ENCODE measurements at places on chromosomes 6 and 20. TPM values are rescaled to one million over a fixed set of nuclear protein-coding genes. Genes with fewer than 3 reads are reported as not detected.

GRCh38 chr6:79403563-79403962 is 133.7 kb downstream of the LCA5 start:
- no peak for DNase-seq

Gene DACT2
- not detected for total RNA-seq

- DNase-seq, result peak; percentile 52
Measured at GRCh38 chr20:63895952-63896263, 982 bp downstream of the DNAJC5 start.

DNA sequence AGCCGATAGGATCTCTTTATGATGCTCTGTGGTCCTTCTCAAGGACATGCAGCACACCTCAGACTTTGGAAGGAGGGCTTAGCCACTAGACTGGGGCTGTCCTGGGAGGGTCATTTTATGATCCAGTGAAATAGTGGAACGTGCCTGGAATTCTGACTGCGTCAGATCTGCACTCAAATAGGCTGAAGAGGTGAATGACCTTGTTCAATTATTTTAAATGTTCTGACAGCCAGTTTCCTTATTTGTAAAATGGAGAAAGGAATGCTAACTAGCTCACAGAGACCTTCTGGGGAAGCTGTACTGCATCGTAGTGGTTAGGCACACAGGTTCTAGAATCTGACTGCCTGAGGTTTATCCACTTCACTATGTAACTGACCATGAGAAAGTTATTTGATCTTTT is 587.5 kb downstream of the MAFB start:
- DNase-seq, result no peak

DNA sequence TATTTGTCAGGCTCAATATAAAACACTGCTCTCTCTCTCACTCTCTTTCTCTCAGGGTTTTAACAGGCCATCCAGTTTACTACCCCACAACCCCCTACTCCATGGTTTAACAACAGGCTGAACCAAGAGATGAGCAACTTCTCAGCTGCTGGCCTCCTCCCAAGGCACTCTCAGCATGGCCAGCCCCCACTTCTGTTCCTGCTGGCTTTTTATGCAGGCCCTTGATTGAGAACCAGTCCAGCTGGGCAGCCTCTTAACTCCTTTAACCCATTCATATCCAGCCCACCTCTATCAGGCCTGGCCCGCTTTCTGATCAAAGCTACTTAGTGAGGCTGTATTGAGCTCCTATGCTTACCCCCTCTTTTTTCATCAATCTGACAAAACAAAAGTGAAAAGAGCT is 346.8 kb upstream of the POU3F2 start:
- DNase-seq, result no peak

GRCh38 chr20:4329232-4329631 is 313.9 kb upstream of the RNF24 start:
- DNase-seq, result peak; percentile 1

- no peak for DNase-seq
Measured at GRCh38 chr20:8395956-8396355, 263.9 kb downstream of the PLCB1 start.

DNA sequence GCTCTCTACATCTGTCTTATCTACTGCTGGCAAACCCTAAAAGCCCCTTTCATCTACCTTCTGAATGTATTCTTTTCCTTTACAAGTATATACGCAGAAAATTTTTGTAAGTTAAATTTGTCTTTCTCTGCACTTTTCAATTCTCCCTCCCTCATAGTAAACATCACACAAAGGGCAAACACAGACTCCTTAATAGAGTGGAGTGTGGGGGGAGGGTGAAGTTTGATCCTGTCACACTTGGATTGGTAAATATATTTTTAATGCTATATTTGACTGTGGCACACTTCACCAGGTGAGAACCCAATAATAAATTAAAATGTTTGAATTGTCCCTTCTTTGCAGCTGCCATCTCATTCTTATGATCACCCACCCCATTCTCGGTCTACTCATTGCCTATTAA is 33.2 kb upstream of the PAQR8 start:
- no peak for DNase-seq

- DNase-seq, result no peak
Measured at GRCh38 chr6:42709871-42710270, 12.5 kb downstream of the PRPH2 start.

GRCh38 chr20:41040855-41041254 is 12.2 kb downstream of the TOP1 start:
- no peak for DNase-seq

DNA sequence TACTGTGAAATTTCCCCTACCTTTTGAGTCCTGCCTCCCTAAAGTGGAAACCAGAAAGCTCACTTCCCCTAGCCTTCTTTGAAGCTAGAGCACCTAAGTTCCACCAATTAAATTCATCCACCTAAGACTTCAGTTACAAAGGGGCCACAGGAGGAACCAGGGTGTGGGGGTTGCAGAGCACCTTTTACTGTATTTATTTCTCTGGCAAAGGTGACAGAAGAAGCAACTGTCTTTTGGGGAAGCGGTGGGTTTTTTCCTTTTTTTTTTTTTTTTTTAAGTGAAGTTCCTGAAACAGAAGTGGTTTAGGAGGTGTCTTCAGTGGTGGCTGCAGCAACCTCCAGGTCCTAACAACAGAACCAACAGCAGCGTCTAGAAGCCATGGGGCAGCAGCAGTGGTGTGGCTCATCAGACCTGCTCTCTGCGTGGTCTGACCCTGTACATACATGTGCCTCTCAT is 13.1 kb downstream of the PSMB9 start:
- DNase-seq, result no peak

DNA sequence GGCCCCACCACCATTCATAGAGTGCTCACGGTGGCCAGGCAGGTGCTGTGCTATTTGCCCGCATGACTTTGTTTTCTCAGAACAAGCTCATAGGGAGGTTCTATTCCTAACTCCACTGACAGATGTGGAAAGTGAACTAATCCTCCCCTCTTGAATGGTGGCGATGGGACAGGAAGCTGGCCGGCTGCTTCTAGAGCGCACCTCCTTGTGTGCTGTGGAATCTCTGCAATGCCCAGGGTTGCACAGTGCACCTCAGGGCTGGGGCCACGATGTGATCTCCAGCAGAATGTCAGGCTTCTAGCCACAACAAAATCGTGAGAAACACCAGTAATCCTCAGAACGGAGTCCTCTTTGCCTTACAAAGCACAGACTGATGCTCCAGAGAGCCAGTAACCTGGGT is 53.8 kb upstream of the SLC22A23 start:
- DNase-seq, result no peak

GRCh38 chr6:150053450-150053849 is 15.5 kb downstream of the ULBP3 start:
- no peak for DNase-seq

GRCh38 chr6:88141561-88142296 is 24.4 kb downstream of the CNR1 start:
- DNase-seq, result no peak

Gene GTSF1L
- total RNA-seq, result not detected

DNA sequence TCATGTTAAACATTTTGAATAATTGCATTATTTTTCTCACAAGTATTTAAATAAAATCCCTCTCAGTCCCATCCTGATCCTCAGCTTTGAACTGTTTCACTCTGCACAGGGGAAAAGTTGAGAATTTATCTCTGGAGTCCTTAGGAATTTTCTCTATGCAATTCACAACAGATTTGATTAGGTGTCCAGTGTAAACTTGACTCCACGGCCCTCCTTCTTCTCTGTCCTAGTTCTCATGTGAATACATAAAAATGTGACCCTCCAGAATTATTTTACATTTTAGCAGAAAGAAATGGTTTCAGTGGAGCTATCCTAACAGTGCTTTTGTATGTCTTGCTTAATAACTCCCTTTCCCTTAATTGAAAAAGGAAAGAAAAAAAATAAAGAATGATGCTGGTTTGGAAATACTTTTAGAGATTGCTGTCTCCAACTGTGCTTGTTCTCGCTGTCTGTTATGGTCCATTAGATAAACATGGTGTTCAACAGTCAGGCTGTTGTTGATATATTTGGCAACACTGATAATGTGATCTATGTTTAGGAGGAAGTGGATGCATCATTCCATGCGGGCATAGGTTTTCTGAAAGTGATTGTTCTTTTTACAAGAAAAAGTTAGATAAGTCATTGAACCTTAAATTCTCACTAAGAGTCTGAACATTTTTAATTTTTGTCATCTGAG is 599.4 kb upstream of the CITED2 start:
- peak; percentile 85 for DNase-seq

DNA sequence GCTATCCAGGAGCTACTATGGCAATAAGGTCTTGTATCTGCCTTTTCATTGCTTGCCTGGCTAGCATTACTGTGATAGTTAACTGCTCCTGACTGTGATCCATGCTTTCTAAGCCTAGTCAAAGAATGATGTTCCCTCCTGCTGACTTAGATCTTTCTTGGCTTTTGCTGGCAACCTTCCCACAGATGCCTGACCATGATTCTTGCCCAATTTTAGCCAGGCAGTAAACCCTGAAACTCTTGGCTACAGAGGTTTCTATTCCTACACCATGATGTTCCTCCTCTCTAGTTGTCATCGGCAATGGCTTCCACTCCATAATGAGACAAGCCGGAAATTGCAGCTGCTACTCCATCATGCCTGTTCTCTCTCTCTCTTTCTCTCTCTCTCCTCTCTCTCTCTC is 238.1 kb downstream of the HAO1 start:
- no peak for DNase-seq

Gene TEAD3
- 0.68 TPM for total RNA-seq

GRCh38 chr20:16368645-16369292 is 204.5 kb downstream of the KIF16B start:
- DNase-seq, result no peak

Gene MUCL3
- total RNA-seq, result not detected

- peak; percentile 97 for DNase-seq
Measured at GRCh38 chr6:152316024-152316423, 321.1 kb downstream of the SYNE1 start.

DNA sequence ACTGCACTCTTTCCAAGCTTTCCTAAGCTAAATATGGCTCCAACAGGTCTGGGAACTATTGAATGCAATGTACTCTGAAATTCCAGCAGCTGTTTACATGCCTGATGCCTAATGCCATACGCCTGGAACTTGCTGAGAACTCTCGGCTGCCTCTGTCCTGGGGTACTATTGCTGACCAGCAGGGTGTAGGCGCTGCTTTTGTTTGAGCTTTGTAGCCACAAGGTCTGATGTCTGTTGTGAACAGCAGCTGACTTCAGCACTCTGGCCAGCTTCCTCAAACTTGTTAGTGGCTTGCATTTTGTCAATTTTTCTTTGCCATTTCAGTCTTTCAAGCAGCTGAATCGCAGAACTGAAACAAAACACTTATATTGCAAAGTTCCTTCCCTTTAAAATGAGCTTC is 26.7 kb downstream of the SAYSD1 start:
- DNase-seq, result peak; percentile 48

DNA sequence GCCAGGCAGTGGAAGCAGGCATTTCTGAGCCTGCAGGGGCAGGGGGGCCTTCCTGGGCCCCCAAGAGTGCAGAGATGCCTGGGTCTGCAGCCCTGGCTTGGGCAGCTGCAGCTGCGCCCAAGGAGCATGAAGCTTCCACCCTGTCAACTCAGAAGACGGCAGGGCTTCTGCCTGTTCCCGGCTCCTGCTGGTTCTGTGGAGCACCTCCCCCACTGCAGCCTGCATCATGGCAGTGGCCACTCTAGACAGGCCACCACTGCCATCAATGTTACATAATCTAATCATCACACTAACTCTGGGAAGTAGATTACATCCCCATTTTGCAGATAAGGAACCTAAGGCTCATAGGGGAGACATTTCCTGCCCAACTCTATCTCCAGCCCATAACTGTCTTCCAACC is 21.1 kb upstream of the TOP1 start:
- DNase-seq, result no peak

DNA sequence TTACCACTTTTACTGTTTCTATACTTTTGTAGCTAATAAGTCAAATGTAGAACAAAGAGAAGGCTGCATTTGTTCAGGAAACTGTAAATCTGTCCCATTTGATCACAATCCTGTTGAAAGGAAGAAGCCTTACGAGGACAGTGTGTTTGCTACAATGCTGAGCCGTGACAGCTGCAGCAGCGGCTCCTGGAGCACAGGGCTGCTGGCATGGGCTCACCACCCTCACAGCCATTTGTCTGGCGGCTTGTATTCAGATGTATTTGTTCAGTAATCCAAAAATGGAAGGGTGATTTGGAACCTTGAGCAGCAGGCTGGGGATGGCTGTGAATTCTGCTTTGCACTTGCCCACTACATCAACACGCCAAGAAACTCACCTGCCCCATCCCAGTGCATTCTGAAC is 5.7 kb downstream of the TUBB2A start:
- DNase-seq, result no peak

- no peak for DNase-seq
Measured at GRCh38 chr6:72621291-72622093, at the start of gene KCNQ5. KCNQ5 (plus strand) TSS chr6:72622064.

GRCh38 chr20:58362206-58362516 is 26.9 kb upstream of the VAPB start:
- no peak for DNase-seq

DNA sequence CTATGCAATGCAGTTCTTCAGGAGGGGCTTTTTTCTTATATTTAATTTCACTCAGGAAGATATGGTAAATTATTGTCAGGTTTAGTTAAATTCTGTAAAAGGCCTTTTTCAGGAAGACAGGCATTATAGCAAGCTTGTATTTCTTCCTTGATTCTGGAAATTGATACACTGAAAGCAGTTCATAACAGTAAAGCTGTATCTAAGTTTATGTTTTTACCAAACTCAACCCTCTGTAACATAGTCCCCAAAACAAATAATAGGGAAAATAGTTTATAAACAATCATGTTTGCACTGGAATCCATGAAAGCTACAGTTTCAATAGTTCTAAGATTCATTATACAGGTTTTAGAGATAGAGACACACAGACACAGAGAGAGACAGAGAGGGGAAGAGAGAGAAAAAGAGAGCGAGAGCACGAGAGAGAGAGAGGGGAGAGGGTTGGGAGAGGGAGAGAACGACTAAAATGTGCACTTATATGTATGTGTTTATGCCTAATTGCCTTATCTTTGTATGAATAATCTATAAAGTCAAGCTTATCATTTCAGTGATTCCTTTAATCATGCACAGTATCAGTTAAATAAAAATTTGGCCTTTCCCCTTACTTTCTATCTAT is 454.4 kb downstream of the RFPL4B start:
- DNase-seq, result no peak

DNA sequence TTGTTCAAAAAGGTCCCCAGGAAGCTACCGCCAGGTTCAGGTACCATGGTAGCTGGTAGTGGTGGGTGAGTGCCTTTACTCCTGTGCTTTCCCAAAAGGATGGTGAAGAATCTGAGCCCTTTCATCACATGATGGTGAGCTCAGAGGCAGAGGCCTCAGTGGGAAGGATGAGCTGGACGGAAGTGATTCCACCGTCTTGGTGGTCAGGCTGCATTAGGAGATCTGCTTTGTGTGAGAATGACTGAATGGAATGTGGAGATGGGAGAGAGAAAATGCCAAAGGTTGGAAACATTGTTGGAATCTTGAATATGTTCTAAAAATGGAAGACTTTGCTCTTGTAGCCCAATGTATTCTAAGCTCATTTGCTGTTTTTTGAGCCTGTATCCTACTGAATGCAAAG is 108.1 kb upstream of the SCP2D1 start:
- no peak for DNase-seq

DNA sequence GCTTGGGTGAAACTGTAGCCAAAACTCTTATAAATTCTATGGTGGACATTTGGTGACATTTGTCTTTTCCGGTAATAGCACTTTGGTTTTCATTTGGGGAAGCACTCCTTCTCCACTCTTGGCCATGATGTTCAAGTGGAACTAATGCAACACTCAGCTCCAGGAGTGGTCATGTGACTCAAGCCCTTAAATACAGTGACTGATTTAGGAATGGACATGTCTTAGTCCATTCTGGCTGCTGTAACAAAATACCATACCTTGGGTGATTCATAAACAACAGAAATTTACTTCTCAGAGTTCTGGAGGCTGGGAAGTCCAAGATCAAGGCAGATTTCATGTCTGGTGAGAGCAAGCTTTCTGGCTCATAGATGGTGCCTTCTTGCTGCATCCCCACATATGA is 10.8 kb upstream of the FKBP1A start:
- no peak for DNase-seq
